M059J (cell line): ENCODE measurements at places on chromosomes 6 and 20. TPM values are rescaled to one million over a fixed set of nuclear protein-coding genes. Genes with fewer than 3 reads are reported as not detected.

Gene SALL4
- 1.6 and 2.4 TPM in 2 replicates for total RNA-seq

Gene GRM4
- total RNA-seq = not detected in 2 replicates

- DNase-seq = peak; percentile 49
Observed at GRCh38 chr20:57323034-57323433, 6.6 kb upstream of the SPO11 start.

GRCh38 chr20:56409521-56409920 lies 2.5 kb upstream of the CASS4 start:
- no peak for DNase-seq

GRCh38 chr20:10385850-10386544 lies 48.0 kb downstream of the MKKS start:
- no peak for DNase-seq

Gene NOX3
- total RNA-seq = not detected in 2 replicates

- no peak for DNase-seq
Observed at GRCh38 chr6:101747716-101748115, 354.2 kb downstream of the GRIK2 start.

DNA sequence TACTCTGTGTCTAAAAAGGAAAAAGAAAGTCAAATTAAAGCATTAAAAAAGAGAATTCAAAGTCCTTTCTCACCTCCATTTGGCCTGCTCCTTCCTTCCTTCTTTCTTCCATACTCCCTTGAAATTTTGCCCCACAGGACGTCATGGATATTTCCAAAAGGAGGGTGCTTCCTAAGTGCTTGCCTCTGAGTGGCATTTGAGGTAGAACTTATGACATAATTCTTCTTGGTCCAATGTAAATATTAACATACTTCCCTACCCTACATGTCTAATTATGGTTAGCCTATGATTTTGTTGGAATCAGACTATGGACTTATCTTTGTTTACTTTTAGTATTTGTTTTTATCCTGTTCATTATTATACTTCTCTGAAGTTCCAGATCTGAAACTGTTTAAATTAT lies 132.3 kb downstream of the PFDN4 start:
- no peak for DNase-seq

- DNase-seq = peak; percentile 58
Observed at GRCh38 chr6:45577836-45578504, 200.2 kb upstream of the SUPT3H start.

DNA sequence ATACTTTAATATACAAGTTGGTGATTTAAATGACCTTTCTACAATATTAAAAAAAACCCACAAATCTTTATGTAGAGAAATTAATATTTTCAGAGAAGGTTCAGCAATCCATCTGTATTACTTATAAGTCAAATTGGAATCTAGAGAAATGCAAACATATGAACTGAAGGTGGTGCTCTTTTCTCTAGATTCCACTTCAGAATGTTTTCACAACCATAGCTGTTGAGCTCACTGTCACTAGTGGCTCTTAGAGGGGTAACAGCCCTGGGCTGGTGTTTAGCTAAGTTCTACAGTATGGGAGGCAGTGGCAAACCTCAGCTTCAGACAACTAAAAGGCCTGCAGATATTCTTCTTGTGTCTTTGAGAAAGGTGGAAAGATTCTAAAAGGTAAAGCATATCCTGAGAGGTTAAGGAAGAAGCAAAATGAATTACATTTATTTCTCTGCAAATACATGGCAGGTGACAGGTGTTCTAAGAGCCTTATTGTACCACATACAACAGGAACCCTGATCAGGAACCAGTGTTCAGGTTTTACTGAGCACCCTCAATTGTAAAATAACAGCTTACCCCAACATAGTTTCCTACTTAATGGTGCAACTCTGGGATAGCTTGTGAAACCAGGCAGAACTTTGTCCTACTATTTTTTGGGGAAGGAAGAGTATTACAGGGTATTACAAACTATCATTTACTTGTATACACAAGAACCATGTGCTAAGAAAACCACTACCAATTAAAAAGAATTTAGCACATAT lies 56.6 kb upstream of the SAMHD1 start:
- DNase-seq = peak; percentile 36

GRCh38 chr6:144696610-144697368 lies 411.7 kb downstream of the UTRN start:
- DNase-seq = no peak

DNA sequence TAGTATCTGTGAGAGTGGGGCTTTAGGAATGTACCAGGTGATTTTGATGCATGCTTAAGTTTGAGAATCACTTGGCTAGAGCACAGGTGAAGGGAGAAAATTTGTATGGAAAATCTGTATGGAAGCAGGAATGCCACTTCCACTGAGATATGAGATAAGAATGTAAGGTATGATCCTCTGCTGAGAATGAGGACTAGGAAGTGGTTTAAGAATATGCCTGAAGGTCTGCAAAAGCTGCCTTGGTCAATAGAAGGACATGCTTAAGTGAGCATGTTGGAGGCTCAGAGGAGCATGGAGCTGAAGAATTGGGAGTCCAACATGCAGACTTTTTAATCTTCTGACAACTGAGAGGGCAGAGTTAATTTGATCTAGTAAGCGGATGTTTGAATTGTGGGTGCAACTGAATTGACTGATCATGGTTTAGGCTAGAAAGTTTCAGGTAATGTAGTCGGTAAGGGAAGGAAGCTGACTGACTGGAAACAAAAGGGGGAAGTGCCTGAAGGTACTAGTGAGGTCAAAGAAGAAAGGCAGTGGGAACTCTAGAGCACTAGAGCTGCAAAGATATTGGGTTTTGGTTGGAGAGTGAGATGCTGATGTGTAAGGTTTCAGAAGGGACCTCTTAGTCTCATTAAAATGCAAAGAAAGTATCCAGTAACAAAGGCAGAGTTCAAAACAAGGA lies 28.6 kb upstream of the NOTCH4 start:
- no peak for DNase-seq

Gene CTAGE9
- 0.27 TPM in 1 of 2 replicates, not detected in the other for total RNA-seq

DNA sequence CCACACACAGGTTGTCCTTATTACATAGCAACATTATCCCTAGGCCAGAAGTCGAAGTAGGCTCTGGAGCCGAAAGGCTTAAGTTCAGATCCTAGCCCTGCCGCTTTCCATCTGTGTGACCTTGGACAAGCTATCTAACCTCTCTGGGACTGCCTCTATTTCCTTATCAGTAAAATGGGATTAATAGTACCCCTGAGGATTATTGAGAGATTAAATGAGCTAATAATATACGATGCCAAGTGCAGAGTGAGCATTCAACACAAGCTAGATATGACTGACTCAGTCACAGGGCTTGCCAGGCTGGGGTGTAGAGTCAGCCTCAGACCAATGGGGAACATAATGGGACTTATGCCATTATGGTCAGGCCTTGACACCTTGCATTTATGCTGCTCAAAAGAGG lies 8.9 kb upstream of the SPATA2 start:
- no peak for DNase-seq

DNA sequence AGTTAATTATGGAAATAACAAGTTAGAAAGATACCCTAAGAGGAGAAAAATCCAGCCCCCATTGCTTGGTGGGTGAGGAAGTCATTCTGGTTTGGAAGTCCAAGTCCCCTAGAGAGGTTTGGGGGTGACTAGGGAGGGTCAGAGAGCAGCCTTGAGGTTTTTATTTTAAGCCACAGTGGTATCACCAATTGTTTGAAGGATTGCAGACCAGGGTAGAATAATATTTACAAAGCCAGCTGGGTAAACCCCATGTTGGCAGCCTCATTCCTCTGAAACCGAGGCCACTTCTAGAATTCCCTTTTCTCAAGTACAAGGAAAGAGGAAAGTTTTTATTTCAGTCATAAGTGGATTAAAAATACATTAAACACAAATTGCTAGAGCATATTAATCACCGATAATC lies 99.7 kb downstream of the TMEM170B start:
- DNase-seq = no peak

GRCh38 chr20:41393705-41394066 lies 27.1 kb upstream of the EMILIN3 start:
- no peak for DNase-seq

Gene ME1
- total RNA-seq = 8.4 and 11.6 TPM in 2 replicates

Gene TBX18
- total RNA-seq = not detected in 2 replicates

GRCh38 chr6:105753207-105753606 lies 332.9 kb upstream of the PRDM1 start:
- no peak for DNase-seq

DNA sequence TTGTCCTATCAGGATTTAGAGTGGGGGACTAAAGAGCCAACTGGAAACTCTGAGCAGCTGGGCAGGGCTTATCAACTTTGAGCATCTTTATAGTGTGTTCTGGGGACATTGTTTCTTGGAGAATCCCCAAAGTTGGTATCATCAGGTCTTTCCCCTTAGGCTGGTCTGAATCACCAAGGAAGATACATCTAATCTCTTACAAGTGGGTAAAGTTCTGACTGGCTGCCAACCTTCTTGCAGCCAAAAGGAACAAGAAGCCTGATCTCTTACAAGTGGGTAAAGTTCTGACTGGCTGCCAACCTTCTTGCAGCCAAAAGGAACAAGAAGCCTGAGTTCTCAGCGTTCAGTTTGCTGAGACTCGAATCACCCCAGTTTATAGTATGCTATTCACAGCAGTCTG lies 1.6 kb upstream of the MED23 start:
- DNase-seq = peak; percentile 96

GRCh38 chr6:167118839-167119238 lies 4.1 kb upstream of the CCR6 start:
- no peak for DNase-seq

GRCh38 chr6:73372516-73372915 lies 2.8 kb upstream of the OOEP start:
- no peak for DNase-seq

Gene VSTM2L
- total RNA-seq = 1.0 and 4.2 TPM in 2 replicates

- no peak for DNase-seq
Observed at GRCh38 chr20:63769891-63770474, 30.4 kb downstream of the SLC2A4RG start.

DNA sequence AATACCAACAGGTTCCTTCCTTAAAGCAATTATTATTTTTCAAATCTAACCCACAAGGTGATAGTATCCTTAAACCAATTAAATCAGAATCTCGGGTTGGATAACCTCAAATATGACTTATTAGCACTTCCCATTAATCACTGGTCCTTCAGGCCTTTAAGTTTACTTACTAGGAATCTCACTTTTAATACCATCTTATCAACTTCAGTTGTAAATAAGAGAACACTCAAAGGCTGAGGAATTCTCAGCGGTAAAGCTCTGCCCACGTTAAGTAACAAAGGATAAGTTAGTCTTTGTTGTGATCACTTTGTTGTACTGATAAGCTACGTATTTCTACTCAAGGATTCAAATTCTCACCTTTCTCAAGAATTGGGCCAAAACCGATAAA lies 82.0 kb downstream of the OR2B2 start:
- no peak for DNase-seq

- peak; percentile 91 for DNase-seq
Observed at GRCh38 chr6:42136508-42137193, 5.8 kb downstream of the C6orf132 start.

- no peak for DNase-seq
Observed at GRCh38 chr6:83097204-83097603, 29.7 kb downstream of the DOP1A start.

GRCh38 chr6:152318278-152318677 lies 318.9 kb downstream of the SYNE1 start:
- DNase-seq = no peak

GRCh38 chr6:130593200-130593599 lies 227.4 kb downstream of the TMEM200A start:
- DNase-seq = no peak

Gene CDH26
- total RNA-seq = 0.15 and 0.81 TPM in 2 replicates

- no peak for DNase-seq
Observed at GRCh38 chr6:13787137-13787536, 27.2 kb downstream of the MCUR1 start.

Gene ZNF133
- total RNA-seq = 23.8 and 31.5 TPM in 2 replicates

Gene IL22RA2
- total RNA-seq = not detected in 2 replicates

Gene PNLDC1
- not detected in 2 replicates for total RNA-seq

DNA sequence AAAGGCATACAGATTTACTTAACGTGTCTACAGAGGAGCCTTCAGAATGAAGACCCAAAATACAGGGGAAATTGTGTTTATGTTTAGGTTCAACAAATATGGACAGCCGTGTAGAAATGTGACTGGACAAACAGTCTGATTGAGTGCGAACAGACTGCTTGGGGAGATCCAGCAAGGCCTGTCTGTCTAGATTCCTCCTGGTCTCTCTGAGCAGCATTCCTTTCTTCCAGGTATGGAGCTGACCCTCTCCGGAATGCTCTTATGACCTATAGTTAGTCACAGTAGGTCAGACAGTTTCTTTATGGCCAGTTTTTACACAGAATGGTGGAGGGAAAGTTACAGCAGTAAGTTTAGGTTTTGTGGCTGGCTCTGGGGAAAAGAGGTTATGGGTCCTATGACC lies 9.0 kb downstream of the RIN2 start:
- DNase-seq = no peak

Gene MKKS
- 16.6 and 21.0 TPM in 2 replicates for total RNA-seq

Gene ULBP3
- 3.3 and 10.5 TPM in 2 replicates for total RNA-seq

DNA sequence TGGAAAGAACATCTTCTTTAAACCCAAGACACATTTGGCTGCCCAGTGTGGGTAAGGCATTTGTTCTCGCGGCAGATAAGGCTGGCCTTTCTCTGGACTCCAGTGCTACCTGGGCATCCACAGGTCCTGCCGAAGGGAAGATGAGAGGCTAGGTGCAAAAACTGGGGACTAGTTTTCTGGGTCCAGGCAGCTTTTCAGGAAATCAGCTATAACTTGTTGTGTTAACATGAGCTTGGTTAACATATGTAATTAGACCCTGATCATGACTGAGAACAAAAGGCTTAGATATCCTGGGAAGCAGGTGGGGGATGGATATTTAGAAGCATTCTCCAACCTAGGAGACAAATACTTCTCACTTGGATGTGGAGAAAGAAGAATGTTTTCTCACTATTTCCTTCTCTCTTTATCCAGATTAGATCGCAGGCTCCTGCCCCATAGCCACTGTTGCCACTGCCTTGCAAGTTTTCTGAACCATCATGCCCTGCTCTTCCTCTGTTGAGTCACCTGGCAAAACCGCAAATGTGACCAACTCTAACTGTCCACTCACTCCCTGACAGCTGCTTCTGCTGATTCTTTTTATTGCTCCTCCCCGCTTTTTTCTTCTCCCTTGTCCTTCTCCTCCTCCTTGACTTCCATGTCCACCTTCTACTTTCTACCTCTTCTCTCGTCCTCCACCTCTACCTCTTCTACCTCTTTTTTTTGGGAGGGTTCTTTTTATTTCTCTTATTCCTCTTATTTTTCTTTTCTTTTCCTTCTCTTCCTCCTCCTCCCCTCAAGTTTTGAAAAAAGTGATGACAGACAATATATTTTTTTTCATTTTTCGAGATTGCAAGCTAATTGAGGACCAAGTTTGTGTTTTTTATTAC lies 258.1 kb downstream of the UTRN start:
- DNase-seq = peak; percentile 97

Gene HLA-G
- total RNA-seq = not detected in 2 replicates

DNA sequence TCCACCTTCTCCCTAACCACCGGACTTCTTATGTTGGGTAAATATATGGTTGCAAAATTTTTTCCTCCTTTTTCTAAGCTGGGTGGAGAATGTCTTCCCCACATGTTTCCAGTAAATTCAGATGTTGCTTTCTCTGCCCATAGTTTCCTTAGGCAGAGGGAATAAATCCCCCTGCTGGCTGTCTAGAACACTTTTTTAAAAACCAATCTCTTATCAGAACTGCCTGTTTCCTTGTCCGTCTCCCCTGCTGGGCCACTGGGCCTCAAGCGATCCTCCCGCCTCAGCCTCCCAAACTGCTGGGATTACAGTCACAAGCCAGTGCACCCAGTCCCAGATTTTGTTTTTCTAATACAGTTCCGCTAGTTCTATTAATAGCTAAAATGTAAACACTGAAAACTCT lies 9.9 kb upstream of the WFDC2 start:
- no peak for DNase-seq
